MCF 10A (cell line): ENCODE measurements at places on chromosomes 1 and 21.

DNA sequence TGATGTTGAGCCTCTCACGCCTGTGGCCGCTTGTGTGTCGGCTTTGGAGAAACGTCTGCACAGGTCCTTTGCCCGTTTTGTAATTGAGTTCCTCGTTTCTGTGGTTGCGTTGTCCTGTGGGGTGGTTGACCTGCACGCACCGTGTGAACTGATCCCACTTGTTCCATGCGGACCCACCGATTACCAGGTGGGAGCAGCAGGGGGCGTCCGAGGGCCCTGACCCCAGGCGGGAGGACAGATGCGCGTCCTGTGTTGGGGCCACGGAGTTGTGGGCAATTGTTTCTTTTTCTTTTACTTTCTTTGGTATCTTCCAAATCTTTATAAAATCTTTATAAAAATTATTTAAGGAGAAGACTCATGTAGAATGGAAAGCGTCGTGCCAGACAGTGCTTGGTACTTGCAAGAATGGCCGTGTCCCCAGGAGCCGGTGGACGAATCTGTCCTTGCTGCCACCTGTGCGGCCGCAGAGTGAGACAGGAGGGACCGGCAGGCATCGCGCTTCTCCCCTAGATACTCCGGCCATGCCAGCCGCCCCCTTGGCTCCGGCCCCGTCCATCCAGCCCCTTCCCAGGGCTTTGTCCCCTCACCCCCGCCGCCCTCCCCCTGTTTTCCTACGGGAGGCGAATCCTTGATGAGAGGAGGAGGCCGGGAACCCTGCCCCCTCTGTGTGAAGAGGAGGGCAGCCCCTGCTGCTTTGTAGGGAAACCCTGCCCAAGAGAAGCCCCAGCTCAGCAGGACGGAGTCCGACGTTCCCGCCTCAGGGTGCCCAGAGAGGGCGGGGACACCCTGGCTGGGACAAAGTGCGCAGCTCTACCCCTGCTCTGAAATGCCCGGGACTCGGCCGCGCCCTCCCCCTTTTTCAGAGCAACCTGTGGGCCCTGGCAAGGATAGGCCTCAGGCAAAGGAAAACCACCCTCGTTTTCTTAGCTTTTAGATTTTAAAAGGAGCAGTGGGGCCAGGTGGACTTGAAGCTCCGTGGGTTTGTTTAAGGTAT is 41.7 kb downstream of the PRKCZ start:
- peaks cover 1% of the 10 kb centered on the region for H3K36me3 ChIP-seq
- no peaks in the 10 kb centered on the region for H3K27me3 ChIP-seq
- no peak overlapping the region for H3K27ac ChIP-seq
- H3K4me1 ChIP-seq, result no peaks in the 10 kb centered on the region
- no peak for DNase-seq

GRCh38 chr1:11948822-11949458 is 14.4 kb downstream of the PLOD1 start:
- H3K4me3 ChIP-seq, result no peak overlapping the region
- no peak for DNase-seq
- H3K27ac ChIP-seq, result no peak overlapping the region
- H3K4me1 ChIP-seq, result no peaks in the 10 kb centered on the region
- H3K36me3 ChIP-seq, result peaks cover 12% of the 10 kb centered on the region

- H3K27me3 ChIP-seq, result no peaks in the 10 kb centered on the region
- H3K4me1 ChIP-seq, result peaks cover 22% of the 10 kb centered on the region
- no peak overlapping the region for H3K4me3 ChIP-seq
- H3K27ac ChIP-seq, result no peak overlapping the region
Measured at GRCh38 chr21:34700605-34701004, 31.8 kb downstream of the CLIC6 start.

GRCh38 chr1:31790641-31791091 is 25.2 kb downstream of the SPOCD1 start:
- peaks cover 8% of the 10 kb centered on the region for H3K4me1 ChIP-seq
- H3K27ac ChIP-seq, result no peak overlapping the region
- no peak overlapping the region for H3K4me3 ChIP-seq
- H3K27me3 ChIP-seq, result no peaks in the 10 kb centered on the region
- no peak for DNase-seq

- H3K4me1 ChIP-seq, result no peaks in the 10 kb centered on the region
- H3K27ac ChIP-seq, result no peak overlapping the region
- H3K36me3 ChIP-seq, result no peaks in the 10 kb centered on the region
Measured at GRCh38 chr1:164953098-164953497, 394.1 kb downstream of the PBX1 start.

GRCh38 chr21:40809673-40810197 is 37.2 kb downstream of the DSCAM start:
- no peaks in the 10 kb centered on the region for H3K36me3 ChIP-seq
- H3K4me1 ChIP-seq, result no peaks in the 10 kb centered on the region
- no peak for DNase-seq
- no peaks in the 10 kb centered on the region for H3K27me3 ChIP-seq
- no peak overlapping the region for H3K27ac ChIP-seq

- peak overlapping the region; percentile 72 for H3K4me3 ChIP-seq
- peaks cover 12% of the 10 kb centered on the region for H3K27me3 ChIP-seq
- H3K4me1 ChIP-seq, result peaks cover 18% of the 10 kb centered on the region
- H3K36me3 ChIP-seq, result no peaks in the 10 kb centered on the region
Measured at GRCh38 chr1:203128431-203128715, 847 bp downstream of the ADORA1 start.
